GDM1 (cell line): ENCODE measurements at places on chromosomes 1 and 21.

GRCh38 chr21:44814498-44815023, 3.3 kb downstream of the SUMO3 start:
- DNase-seq, result no peak

DNA sequence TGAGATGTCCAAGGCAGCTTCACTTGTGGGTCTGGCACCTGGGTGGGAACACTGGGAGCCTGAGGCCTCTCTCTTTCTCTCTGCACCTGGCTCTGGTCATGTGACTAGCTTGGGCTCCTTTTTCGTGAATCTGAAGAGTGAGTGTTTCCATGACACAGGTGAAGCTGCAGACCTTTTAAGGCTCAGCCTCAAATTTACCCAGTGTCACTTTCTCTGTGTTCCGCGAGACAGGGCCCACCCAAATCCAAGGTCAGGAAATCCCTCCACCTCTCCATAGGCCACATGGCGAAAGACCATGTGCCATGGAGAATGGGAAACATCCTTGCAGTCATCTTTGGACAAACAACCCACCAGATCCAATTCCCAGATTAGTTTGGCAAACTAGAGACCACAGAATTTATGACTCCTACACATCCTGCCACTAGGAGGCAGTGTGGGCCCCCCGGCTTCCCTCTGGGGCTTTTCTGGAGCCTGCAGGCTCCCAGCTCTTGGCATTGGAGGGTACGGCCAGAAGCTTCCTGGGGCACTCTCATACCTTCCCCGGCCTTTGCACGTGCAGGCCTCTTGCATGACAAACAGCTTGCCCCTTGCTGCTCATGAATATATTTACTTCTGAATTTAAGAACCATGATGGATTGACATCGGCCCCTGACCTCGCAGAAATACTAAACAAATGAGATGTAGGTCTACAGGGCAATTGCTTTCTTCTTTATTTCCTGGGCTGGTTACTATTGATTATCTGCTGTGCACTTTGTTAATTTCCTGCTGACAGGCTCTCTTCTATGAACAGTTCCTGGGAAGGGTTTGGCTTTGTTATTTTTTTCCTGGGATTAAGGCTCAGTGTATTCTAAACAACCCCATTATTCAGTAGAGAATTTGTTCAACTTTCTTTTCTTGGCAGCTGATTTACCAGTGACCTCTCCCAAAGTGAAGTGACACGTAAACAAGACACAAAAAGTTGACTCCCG, 180.7 kb downstream of the KAZN start:
- DNase-seq, result peak; percentile 21

DNA sequence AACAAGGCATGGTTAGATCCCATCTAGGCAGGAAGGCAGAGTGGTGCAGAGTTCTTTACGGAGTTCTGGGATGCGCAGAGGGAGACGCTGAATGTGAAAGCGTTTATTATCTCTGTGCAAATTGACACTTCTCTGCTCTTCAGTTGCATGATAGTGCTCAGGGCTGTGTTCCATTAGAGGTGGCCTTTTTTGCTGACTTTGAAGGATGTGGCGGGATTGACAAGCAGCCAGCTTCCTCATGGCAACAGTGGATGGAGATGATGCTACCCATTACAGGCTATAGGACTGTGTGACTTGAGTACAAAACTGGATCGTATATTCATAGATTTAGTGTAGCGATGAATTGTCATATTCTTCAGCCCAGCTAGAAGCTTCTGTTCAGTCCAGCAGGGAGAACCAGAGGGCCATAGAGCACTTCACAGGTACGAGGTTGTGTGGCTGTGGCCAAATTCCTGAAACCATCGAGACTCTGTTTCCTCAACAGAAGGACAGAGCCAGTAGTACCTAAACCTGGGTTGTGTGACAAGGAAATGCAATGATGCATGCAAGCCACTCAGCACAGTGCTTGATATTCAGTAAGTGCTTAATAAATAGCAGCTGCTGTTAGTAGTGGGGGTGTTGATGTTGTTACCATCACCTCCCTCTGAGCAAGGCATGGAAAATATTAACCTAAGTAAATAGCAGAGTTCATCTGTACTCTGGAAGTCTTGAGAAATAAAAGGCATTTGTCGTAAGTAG, 430.0 kb upstream of the KAZN start:
- DNase-seq, result no peak

DNA sequence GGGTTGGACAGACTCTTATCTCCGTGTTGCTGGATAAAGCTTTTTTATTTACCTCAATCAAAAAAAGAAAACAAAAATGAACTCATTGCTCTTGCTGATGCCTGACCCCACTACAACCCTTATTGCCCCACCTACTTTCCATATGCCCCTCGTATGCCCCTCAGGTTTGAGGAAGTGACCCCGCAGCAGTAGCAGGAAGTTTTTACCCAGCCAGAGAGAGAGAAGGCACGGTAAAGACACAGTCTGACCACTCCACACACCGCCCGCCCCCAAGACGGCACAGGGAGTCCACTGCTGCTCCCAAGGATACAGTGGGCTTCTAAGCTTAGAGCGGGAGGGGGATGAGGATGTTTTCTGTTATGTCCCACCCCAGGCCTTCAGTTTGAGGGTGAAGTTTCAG, 9.8 kb downstream of the PLEKHO1 start:
- peak; percentile 20 for DNase-seq

DNA sequence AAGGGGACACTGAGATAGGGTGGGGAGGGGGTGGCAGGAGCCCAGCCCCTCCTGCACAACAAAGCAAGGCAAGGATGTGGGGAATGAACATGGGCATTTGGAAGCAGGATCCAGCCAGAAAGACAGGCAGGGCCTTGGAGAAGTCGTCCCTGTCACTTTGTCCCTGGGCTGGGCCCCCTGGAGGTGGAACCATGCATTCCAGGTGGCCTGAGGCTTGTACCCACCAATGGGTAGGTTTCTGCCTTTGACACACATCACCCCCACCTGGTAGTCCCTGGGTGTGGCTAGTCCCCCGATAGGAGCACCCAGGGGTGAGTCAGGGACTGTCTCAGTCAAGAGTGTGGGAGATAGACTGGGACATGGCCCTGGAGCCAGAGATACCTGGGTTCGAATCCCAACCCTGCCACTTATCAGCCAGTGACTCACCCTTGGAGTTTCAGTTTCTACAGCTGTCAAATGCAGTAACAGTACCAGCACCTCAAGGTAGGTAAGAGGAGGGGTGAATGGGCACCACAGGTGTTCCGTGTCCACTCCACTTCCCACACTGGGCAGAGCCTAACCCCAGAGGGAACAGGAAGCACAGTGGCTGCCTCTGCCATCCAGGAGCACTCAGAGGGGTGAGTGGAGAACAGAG, 10.0 kb downstream of the PLA2G2D start:
- no peak for DNase-seq

DNA sequence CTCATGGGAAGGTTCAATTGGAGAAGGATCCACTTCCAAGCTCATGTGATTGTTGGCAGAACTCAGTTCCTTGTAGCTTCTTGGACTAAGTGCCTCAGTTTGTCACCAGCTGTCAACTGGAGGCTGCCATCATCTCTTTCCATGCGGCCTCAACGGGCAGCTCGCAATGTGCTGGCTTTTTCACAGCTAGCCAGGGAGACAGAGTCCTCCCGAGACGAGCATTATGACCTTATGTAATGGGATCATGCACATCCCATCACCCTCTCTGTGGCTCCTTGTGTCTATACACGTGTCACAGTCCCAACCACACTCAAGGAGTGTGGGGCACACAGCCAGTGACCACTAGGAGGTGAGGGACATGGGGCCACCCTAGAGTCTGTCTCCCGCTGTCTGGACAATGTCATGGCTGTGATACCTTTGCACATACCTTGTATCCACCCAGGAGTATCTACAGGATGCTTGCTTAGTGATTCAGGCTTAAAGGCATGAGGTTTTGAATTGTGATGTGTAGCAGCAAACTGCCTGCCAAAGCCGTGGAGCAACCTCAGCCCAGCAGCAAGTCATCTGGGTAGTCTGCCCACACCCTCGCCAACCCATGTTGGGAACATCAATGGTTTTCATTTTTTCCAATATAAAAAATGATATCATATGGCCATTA, 3.9 kb upstream of the KRTAP10-6 start:
- DNase-seq, result no peak

- peak; percentile 22 for DNase-seq
Observed at GRCh38 chr1:193558491-193559028, 372.1 kb upstream of the B3GALT2 start.

GRCh38 chr1:89918127-89918793, 76.7 kb upstream of the ZNF326 start:
- no peak for DNase-seq

DNA sequence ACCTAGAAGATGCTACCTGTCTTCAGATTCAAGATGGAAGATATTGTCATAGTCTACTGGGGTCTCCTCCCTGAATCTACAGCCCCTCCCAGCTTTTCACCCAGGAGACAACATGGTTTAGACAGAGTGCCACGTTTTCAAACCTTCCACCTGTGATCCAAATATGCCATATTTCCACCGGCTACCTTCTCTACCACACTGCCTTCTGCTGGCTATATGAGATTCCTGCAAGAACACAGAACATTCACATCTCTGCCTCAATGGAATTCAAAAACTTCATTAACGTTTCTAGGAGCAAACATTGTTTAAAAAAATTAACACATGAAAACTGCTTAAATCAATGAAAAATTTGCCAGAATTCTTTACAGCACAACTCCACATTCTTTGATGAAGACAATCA, 12.9 kb upstream of the LELP1 start:
- no peak for DNase-seq

DNA sequence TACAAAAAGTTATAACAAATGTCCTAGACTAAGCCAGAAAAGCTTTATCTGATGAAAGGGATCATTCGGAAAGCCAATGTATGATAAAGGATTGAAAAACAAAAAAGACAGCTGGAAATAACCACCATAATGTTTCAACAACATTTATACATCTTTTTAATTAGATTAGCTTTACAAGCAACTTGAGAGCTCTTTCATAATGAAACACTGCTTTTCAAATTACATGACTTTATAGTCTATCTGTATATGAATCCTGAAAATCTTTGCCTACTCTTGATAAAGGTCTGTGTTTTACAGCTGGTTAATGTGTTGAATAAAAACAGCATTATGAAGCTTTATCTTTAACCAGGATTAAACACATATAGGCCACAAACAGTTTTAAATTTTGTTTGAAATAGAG, 25.5 kb downstream of the SPRTN start:
- no peak for DNase-seq

DNA sequence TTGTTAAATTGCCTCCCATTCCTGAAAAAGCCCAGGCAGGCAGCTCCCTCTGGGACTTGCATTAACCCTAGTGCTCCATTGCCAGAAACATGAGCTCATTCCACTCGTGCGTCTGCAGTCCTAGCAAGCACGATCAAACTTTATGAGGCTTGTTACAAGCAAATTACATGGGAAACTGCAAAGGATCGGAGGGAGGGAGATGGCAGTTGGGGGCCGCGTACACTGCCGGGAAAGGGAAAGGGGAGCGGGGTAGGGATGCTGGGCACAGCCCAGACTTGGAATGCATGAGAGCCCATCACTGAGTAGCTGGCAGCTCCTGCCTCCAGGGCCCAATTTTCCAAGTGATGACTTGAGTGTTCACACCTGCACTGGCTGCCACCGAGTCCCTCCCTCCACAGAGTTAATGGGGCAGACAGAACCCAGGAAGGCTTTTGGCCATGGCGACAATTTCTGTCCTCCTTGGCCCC, 169.9 kb downstream of the BRINP2 start:
- no peak for DNase-seq

DNA sequence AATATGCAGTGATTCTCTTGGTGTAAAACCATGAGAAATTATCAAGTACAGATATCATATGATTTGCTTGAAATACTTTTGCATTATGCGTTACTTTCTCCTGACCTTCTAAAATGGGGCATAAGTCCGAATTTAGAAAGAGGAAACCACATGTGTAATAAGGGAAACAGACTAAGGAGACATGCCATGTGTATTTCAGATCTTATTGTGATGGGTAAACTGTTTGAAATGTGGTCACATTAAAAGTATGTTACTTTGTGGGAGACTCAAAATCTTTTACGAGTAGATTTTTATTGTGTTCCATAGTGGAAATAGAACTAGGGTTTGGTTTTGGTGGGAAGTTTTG, 173.0 kb downstream of the NFIA start:
- no peak for DNase-seq

GRCh38 chr1:156748670-156749418, 2.6 kb downstream of the HDGF start:
- peak; percentile 52 for DNase-seq

GRCh38 chr1:240666568-240667198, 54.7 kb upstream of the GREM2 start:
- DNase-seq, result no peak

- DNase-seq, result no peak
Observed at GRCh38 chr1:211335522-211336157, 9.0 kb downstream of the TRAF5 start.

DNA sequence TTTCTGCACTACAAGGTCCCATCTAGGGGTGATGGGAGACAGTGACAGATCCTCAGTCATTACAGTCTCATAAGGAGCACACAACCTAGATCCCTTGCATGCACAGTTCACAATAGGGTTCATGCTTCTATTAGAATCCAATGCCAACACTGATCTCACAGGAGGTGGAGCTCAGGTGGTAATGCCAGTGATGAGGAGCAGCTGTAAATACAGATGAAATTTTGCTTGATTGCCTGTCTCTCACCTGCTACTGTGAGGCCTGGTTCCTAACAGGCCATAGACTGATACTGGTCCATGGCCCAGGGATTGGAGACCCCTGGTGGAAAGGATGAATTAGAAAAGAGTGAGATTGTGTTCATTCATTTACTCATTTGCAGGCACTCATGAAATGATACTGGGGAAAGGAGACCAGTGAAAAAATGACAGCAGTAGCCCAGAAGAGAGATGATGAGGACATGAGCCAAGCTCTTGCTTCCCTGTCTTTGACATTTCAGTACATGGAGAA, 251.6 kb upstream of the DUSP10 start:
- DNase-seq, result no peak

DNA sequence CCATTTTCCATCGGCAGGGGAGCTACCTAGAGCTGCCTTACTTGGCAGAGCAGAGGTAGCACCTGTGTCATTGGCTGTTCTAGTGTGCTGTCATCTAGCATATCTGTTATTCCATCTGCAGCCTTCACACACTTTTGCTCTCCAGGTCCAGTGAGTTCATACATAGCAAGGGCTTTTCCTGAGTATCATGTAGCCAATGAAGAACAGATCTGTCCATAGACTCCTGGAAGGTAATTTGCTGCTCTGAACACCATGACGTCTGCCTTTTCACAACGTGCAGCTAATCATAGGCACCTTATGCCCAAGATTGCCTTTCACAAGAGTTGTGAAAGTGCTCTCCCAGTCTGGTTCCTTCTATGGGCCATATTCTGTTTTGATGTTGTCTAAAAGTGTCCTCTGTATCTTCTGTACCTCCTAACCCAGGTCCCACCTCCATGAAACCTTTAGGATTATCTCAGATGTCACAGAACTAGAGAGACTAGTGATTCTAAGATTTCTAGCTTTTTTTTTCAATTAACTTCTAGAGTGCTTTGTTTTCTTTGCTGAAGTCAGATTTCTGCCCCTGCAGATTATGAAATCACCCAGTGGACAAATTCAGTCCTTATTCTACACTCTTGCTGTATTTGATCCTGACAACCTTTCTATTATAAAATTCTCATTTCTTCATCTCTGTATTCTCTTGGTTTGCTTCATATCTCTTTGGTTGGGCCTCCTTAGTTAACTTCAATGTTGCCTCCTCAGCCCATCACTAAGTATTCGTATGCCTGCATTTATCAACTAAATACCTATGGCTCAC, 134.8 kb downstream of the PBX1 start:
- DNase-seq, result no peak
